ENCODE measurements at places on chromosomes 11 and 22.

- no peak for DNase-seq
Measured at GRCh38 chr11:80473562-80473961, 1032.7 kb upstream of the TENM4 start.

GRCh38 chr11:134170919-134171281 lies 52.9 kb downstream of the NCAPD3 start:
- no peak for DNase-seq

DNA sequence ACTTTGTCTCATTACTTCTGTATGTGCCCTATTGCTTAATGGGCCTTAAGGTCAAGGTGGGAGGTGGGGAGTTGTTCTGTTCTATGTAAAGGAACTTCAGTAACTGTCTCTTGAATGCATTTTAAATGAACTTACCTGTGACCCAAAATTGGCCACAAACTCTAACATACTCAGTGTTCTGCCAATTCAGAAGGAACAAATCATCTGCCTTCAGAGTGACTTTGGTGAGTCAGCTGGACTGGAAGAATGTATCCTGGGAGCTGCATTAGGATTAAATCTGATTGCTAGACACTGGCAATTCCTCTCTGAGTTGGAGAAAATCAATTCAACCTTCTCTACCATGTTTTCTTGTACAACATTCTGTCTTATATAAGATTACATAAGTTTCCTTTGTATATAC lies 1104.8 kb downstream of the DLG2 start:
- DNase-seq, result no peak

DNA sequence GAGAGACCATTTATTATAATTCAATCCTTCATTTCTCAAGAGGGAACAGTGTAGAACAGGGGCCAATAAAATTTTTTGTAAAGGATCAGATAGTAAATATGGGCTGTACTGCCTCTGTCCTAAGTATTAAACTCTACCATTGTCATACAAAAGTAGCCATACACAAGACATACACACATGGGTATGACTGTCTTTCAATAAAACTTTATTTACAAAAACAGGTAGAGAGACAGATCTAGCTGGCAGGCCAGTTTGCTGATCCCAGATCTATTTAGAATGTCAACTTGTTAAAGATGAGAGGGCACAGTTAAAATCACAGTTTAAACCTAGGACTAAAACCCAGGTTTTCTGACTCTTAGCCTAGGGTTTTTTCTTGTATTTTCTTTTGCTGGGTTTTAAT lies 16.7 kb downstream of the TRAF6 start:
- no peak for DNase-seq

DNA sequence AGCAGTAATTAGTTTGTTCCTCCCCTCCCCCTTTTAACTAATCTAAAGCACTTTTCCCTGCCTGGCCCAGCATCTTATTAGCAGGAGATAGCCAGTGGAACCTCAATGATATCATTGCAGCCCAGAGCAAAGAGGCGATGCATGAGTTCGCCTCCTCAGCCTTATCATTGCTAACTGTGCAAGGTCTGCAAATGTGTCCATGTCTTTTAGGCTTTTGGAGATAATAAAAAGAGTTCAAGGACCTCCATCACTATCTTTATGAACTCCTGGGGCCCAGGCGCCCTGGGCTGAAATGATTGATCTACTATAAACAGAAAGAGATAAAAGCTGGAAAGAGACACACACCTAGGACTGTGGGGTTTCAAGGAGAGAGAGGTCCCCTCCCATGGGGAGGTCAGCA lies 124.2 kb upstream of the TBCEL start:
- no peak for DNase-seq

DNA sequence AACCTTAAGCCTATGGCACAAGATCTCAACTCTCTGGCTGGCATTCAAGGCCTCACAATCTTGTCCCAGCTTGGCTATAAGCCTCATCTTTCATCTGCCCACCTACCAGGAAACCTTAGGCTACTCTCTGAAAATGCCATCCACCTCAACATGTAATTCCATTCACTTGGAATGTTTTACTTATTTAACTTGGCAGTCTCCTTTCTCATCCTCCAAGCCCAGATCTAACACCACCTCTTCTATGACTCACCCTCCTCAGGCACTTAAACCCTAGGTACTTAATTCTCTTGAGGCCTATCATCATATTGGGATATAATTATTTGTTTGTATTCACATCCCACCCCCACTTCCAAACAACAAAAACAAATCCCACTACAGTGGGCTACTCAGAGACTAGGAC lies 15.0 kb downstream of the POGLUT3 start:
- no peak for DNase-seq

GRCh38 chr22:34993548-34993947 lies 72.4 kb upstream of the ISX start:
- no peak for DNase-seq

DNA sequence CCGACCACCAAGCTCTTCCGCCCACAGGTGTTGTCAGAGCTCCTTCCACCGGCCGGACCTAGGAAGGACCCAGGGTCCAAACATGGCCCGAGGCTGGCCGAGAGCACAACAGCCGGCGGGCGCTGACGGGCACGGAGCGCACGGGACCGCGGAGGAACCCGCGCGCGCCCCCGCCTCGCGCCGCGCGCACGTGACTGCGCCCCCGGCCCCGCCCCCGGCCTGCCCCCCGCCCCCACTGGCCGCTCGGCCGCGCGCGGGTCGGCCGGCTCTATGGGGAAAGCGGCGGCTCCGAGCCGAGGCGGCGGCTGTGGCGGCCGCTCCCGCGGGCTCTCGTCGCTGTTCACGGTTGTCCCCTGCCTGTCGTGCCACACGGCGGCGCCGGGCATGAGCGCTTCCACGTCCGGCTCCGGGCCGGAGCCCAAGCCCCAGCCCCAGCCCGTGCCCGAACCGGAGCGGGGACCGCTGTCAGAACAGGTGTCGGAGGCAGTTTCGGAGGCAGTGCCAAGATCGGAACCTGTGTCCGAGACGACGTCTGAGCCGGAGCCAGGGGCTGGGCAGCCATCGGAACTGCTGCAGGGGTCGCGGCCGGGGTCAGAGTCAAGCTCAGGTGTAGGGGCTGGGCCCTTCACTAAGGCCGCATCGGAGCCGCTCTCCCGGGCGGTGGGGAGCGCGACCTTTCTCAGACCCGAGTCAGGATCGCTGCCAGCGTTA lies at the start of gene OSBP2:
Gene OSBP2, plus strand, starts transcription at position 235 of the 711 bp plus-strand sequence. Its CDS starts 36 bp downstream, at position 271.
- DNase-seq, result peak; percentile 44

DNA sequence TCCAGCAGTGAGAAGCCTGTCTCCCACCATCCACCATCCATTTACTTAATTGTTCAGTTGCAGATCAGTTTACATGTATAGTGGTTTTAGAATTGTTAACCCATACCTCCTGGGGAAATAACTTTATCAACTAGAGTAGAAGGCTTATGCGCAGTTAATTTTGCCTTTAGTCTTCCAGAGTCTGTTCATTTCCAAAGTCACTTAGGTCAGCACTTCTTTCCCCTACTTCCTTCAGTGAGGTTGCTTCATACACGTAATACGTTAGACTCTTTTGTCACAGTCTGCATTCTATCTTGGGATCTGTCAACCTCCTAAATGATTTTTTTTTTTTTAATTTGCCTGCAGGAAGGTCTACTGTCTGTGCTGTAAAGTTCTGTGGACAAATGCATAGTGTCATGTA lies 495.6 kb upstream of the ISX start:
- no peak for DNase-seq

- DNase-seq, result no peak
Measured at GRCh38 chr22:45493286-45493771, 9.4 kb upstream of the FBLN1 start.

DNA sequence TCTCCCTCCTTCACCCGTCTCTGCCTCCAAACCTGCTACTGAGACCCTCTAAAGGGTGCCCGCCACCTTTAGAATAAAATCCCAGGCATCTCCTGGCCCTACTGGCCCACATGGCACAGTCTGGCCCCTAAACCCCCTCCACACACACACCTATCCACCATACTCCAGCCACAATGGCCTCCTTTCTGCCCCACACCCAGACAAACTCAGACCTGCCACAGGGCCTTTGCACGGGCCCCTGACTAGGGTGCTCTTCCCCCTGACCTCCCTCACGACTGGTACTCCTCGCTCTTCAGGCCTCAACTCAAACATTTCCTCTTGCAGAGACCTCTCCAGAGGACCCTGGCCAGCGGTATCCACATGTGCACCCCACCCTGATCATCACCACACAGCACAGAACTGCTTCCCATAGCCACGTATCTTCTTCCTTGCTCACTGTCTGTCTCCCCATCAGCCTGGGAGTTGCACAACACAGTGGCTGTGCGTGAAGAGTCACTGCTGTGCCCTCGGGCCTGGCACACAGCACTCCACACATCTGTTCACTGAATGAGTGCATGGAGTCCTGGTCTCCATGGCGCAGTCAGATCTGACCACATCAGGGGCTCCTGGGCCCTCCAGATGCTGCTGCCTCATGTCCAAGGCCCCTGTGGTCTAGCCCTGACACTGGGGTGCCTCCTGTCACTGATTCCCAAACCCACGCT lies 66.2 kb upstream of the TCF20 start:
- no peak for DNase-seq

- DNase-seq, result no peak
Measured at GRCh38 chr11:69609351-69609750, 31.6 kb upstream of the CCND1 start.

DNA sequence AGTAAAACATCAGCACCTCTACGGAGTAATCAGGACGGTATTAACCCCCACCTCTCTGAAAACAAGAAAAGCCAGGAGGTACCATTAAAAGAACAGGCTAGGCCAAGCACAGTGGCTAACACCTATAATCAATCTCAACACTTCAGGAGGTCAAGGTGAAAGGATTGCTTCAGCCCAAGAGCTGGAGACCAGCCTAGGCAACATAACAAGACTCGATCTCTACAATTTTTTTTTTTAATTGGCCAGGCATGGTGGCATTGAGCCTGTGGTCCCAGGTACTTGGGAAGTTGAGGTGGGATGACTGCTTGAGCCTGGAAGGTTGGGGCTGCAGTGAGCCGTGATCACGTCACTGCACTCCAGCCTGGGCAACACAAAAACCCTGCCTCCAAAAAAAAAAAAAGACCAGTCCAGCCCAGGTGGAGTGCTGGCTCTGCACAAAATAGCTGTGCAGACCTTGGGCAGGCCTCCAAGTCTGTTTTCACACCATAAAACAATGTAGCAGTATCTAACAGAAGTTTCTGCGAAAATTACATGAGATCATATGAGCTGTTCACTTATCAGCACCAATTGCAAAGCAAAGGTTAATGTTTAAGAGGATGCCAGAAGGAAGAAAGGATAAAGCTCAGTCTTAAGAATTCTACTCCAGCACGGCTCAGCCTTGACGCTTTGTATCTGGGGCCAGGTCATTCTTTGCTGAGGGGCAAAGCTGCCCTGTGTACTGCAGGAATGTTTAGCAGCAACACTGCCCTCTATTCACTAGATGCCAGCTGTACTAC lies 14.8 kb downstream of the CHKA start:
- no peak for DNase-seq

DNA sequence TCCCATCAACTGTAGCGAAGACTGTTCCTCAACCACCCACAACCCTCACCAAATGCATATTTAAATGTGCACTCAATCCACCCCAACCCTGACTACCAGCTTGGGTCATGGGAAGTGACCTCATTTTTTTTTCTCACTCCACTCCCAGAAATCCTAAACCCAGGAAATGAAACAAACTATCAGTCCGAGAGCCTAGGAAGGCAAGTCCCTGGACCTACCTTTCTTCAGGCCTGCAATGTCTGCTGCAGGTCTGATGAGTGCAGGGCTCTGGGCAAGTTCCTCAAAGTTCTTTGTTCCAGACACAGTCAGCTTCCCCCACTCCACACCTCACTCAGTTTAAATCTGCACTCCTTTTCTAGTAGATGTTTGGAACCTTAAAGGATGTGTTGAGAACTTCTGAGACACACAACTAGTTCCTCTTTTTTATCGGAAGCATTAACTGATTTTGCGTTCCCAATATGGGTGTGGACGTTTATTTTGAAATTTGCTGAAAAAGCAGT lies at the start of gene MS4A4E:
Gene MS4A4E, minus strand, starts transcription at position 398 of the 500 bp plus-strand sequence. CDS start 13,082 bp downstream, outside the sequence.
- DNase-seq, result no peak

DNA sequence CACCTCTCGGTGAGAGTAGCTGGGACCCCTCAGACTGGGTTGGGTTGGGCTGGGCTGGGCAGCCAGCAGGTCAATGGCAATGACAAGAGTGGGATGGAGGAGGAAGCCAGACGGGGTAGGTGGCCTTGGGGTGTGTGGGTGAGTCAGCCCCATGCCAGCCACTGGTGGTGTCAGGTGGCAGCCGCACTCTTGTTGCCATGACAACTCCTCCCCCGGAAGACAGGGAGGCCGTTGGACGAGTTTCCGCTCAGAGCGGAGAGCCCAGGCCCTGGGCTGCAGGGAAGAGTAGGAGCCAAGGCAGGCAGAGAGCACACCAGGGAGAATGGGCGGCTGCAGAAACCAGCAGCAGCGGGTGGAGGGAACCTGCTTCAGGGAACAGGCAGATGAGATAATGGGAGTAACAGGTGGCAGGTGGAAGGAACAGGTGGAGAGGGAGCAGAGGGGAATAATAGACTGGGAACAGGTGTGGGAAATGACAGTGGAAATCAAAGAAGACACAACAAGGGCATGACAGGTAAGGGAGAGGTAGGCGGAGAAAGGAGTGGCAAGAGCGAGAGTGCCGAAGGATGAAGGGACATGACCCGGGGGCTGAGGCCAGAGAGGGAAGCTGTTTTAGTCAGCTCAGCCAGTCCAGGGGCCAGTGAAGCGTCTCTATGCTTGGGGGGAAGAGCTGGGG lies 8.7 kb downstream of the SPTBN2 start:
- DNase-seq, result peak; percentile 88

DNA sequence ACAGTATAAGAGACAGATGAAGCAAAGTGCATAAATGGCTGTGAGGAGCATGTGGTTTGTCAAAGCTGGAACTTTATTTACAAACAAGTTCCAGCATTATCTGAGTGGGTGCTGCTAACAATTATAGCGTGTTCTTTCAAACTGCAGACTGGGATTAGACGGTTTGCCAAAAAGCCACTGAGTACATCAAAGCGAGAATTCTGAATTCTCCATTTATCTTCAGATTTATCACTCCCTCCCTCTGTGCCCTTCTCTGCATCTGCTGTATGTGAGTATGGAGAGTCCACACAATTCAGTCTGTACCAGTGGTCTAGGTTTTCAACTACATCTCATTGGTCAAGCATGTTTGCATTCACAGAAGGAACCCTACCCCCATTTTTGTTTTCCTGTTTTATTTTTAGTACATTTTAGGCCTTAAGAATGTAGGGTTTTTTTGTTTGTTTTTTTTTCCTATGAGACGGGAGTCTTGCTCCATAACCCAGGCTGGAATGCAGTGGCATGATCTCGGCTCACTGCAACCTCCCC lies 18.1 kb upstream of the INCENP start:
- DNase-seq, result no peak

GRCh38 chr11:115848080-115848479 lies 343.9 kb upstream of the CADM1 start:
- DNase-seq, result no peak

GRCh38 chr11:110026858-110027626 lies 66.2 kb upstream of the ZC3H12C start:
- no peak for DNase-seq

DNA sequence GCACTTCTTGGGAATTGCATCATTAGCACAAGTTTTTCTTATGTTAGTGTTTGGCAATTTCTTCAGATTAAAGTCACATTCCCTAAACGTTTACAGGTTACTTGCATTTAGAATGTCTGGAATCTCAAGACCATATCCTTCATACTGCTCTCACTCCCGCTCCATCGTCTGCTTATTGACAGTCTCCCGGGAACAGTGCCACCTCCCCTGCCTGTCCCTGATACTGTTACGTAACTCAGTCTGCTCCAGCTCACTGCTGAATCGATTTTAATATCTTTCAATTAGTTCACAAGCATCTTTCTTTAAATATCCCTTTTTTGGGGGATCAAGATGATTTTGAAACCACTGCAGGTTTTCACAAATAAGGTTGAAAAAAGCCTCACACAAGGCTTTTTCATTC lies 48.2 kb downstream of the GLYATL2 start:
- no peak for DNase-seq

GRCh38 chr11:72232260-72233055 lies 7.9 kb downstream of the INPPL1 start:
- peak; percentile 39 for DNase-seq

Data from ureter (tissue), 1 donor.